Activated CD4-positive, alpha-beta T cell treated with anti-CD3 and anti-CD28 coated beads, Interleukin-2, amount 50 U/mL, for 48 hours (primary cell): ENCODE measurements at places on chromosomes 12 and 14.
A peak's percentile ranks its signal among the peaks of the same experiment; 100 is the strongest.

- no peak for DNase-seq
Observed at GRCh38 chr14:99383472-99384449, 96.9 kb downstream of the SETD3 start.

DNA sequence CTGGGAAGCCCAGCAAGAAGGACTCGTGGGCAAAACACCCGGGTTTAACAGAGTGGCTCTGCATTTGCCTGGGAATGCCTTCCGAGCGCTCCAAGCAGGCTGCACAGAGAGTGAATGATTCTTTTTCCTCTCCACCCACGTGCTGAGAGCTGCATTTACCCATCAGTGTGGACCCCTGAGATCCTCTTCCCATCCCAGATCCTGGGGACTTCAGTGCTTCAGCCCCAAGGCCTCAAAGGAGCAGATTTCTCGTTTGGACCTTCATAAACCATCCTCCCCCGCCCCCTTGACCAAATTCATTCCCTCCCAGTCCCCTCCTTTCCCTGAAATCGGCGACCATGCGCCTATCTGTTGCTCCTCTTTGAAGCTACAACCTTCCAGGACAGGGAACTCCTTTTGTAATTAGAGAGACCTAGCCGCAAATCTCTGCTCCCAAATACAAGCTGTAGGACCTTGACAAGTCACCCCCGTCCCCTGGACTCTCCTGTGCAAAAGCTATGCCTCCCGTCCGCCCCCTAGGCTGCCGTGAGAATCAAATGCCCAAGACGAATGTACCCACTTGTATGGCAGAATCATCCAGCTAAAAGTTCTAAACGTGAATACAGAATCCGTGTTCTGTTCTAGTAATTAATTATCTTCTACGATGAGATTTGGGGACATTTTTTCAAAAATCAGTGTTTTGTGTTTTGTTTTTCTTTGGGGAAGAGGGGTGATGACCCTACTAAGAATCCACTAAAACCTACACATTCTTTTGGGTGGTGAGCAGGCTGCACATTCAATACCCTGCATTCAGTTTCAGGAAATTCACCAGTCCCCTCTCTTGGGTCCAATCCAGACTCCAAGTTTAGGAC is 8.8 kb downstream of the TBX5 start:
- DNase-seq, result no peak

DNA sequence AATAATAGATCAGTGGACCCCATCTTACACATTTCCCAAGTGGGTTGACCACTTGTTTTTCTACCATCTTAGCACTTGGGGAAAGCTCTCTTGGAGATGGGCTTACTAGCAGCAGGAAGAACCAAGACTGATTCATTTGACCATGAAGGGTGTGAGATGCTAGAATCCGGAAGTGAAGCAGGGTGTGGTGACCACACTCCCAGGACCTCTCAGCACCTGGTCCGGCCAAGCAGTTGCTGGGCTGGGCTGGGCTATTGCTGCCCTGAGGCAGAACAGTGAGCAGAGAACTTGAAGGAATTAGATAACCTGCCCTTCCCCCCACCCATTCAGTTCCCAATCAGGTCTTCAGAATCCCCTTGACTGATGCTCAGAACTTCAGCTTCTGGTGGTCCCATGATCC is 24.4 kb downstream of the ADCY6 start:
- DNase-seq, result no peak

DNA sequence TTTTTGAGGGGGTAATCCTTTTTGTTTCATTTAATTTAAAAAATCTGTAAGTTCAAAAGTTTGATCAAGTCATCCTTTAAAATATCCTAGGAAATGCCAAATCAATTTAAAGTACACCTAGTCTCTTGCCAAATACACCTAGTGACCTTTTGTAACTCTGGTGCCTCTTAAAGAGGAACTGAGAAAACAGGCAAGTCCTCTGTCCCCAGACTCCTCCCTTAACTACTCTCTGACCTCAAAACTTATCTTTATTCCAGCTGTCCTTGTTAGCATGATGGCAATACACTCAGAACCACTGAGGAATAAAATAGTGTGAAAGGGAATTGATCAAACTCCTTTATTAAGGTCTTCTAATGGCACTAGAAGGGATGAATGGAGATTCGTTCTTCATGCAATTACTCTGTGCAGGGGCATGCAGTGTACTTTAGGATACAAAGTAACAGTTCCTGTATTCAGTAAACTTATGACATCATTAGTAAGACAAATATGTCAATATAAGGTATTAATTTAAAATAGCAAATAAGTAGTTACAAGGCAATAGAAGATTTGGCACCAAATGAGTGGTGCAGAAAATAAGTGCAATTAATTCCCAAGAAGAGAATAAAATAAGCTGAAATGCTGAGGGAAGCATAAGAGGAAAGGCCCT is 3.3 kb downstream of the FAR2 start:
- no peak for DNase-seq

DNA sequence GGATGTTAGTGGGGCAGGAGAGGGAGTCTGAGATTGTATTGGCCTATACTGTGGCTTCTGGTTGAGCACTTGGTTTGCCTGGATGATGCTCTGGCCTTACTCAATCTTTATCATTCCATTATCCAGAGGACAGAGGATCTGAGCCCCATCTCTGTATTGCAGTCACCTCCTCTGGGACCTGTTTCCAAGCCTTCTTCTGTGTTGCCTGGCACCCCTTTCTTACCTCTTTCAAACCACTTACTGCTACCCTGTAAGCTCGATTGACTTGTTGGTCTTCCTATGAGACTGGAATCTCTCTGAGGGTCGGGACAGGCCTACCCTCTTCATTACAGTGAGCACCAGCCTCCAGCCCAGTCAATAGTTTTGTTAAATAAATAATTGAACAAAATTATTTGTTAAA is 3.0 kb upstream of the FOS start:
- DNase-seq, result no peak

- DNase-seq, result no peak
Observed at GRCh38 chr14:72634691-72635616, 258.9 kb downstream of the DPF3 start.

- no peak for DNase-seq
Observed at GRCh38 chr12:67562513-67563287, 85.8 kb upstream of the DYRK2 start.

DNA sequence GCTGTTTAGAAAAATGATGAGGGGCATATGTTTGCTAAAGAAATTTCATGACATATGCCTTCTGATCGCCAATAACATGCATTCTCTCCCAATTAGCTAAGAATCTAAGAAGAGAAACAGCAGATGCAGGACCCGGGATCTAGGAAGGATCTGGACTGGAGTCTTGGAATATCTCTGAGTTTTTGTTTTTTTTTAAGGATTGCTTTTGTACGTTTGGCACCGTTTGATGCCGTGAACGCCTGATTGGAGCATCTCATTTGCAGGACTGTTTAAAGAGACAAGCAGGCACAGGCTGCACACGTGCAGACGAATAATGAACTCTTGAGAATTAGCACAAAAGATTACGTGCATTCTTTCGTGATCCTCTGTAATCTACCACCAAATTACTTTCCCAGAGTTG is 13.6 kb downstream of the EML1 start:
- no peak for DNase-seq

- DNase-seq, result no peak
Observed at GRCh38 chr14:54728700-54729527, 162.0 kb downstream of the SAMD4A start.

GRCh38 chr12:88207921-88208620 is 66.0 kb downstream of the TMTC3 start:
- DNase-seq, result no peak

- no peak for DNase-seq
Observed at GRCh38 chr12:230925-231671, 17.1 kb upstream of the SLC6A12 start.

- DNase-seq, result no peak
Observed at GRCh38 chr12:47740606-47741339, 15.5 kb upstream of the ENDOU start.

- DNase-seq, result no peak
Observed at GRCh38 chr12:72323881-72324280, 51.7 kb downstream of the TRHDE start.

GRCh38 chr12:100974341-100974740 is 179.8 kb downstream of the ANO4 start:
- no peak for DNase-seq

DNA sequence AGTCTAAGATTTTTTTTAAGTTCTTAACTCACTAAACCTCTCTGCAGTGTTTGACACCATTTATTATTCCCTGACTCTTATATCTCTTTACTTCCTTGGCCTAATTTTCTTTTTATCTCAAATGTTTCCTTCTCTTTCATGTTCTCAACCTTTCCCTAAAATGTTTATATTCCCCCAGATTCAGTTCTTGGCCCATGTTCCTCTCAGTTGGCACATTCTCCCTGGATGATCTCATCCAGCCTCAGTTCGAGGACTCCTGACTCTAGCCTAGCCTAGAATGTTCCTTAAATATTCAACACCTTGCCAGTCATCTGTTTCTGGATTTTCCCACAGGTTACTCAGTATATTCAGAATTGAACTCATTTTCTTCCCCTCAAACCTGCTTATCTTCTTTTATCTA is 81.3 kb downstream of the SCN8A start:
- no peak for DNase-seq

DNA sequence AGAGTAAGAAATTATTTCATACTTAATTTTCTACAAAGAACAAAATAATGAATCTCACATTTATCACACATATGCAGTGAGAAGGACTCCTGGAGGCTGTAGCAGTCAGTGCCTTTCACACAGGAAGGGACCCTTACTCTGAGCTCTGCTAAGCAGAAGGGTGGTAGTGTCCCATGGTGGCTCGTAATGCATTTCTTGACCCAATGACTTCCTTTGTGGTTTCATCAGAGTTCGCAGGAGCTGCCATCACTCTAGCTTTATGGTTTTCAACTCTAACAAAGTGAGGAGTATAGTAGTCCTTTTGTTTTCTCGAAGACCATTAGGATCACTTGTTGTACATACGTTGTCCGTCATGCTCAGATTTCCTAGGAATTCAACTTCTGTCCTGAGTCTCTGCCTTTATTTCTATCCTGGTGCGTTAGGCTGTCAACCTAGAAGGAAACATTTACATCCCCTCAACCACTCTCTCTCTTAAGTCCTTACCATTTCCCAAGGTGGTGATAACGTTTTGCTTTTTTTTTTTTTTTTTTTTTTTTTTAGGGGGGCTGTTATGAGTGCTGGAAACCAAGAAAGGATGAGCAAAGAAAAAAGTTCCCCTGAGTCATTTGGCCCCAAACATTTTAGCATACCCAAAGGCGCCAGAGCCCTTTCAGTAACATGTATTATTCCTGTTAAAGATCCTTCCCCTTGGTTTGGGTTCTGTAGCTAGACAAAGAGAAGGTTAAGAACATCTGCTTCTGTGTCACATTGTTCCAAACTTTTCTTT is 37.2 kb downstream of the GABARAPL1 start:
- DNase-seq, result no peak

- no peak for DNase-seq
Observed at GRCh38 chr12:119177724-119178380, 879 bp upstream of the HSPB8 start.

- DNase-seq, result no peak
Observed at GRCh38 chr12:62032870-62033269, 227.3 kb upstream of the USP15 start.

GRCh38 chr14:71529848-71530247 is 402.4 kb upstream of the RGS6 start:
- no peak for DNase-seq

- DNase-seq, result no peak
Observed at GRCh38 chr14:81594012-81594411, 60.4 kb upstream of the SEL1L start.

- DNase-seq, result peak; percentile 30
Observed at GRCh38 chr14:96424109-96424989, 32.4 kb downstream of the AK7 start.

DNA sequence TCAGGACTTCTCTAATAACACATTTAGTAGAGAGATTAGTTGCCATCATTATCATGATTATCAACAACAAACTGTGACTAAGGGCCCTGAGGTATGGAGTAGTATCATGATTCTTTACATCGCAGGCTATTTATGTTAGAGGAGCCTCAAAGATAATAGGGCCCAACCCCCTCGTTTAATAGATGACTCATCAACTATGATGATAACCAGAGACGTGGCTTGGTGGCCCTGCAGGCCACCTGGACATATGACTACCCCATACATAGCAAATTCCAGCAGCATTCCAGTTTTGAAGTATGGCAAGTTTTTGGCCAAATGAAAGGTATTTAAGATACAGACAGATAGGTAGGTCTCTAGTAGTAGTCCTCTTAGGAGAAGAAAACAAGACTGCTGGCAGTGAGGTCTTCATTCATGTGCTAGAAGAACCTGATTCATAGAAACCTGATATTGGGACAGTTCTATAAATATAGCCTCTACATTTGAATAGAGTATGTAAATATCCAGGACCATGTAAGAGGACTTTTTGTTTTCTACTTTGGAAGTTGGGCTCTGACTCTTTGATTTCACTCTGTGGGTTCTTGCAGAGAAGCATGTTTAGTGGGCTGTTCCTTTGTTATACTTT is 5.6 kb downstream of the RIC8B start:
- DNase-seq, result no peak

- DNase-seq, result no peak
Observed at GRCh38 chr12:130978785-130979184, 25.1 kb downstream of the ADGRD1 start.

GRCh38 chr12:131024721-131025120 is 71.0 kb downstream of the ADGRD1 start:
- no peak for DNase-seq

- no peak for DNase-seq
Observed at GRCh38 chr12:69833696-69834095, 8.7 kb downstream of the MYRFL start.

GRCh38 chr12:27810756-27811155 is 30.7 kb upstream of the MANSC4 start:
- DNase-seq, result no peak

DNA sequence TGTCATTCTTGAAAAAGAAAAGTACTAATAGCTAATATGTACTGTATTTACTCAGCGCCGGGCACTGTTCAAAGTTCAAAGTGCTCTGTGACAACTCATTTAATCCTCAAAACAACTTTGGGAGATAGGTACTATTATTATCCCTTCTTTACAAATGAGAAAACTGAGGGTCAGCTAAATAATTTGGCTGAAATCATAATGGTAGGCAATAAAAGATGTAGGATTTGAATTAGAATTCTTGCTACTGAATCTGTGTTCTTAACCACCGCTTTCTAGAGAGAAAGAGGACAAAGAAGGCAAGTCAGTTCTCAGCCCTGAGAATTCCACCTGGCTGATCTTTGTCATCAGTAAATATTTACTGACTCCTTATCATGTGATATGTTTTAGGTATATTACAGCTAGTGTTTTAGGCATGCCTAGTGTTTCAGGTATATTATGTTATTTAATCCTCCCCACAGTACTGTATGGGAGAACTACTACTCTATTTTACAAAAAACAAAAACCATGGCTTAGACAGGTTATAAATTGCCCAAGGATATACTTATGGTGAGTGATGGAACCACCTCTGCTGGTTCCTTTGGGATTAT is 205.7 kb upstream of the GZMB start:
- DNase-seq, result no peak

- no peak for DNase-seq
Observed at GRCh38 chr12:53950437-53950773, 4.3 kb upstream of the HOXC12 start.

DNA sequence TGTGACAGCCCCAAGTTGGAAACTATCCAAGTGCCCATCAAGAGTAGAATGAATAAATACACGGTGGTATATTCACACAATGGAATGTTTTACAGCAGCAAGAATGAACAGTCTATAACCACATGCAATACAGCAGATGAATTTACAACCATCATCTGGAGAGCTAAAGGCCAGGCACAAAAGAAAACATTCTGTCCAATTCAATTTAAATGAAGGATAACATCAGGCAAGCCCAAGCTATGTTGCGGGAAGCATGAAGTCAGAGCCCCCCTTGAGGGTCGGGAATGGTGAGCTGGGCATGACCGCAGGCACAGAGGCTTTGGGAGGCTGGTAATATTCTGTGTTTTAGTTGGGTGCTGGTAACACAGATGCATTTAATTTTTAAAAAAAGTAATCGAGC is 76.0 kb downstream of the SYNE3 start:
- no peak for DNase-seq
